ENCODE measurements at places on chromosomes 5 and 9.

DNA sequence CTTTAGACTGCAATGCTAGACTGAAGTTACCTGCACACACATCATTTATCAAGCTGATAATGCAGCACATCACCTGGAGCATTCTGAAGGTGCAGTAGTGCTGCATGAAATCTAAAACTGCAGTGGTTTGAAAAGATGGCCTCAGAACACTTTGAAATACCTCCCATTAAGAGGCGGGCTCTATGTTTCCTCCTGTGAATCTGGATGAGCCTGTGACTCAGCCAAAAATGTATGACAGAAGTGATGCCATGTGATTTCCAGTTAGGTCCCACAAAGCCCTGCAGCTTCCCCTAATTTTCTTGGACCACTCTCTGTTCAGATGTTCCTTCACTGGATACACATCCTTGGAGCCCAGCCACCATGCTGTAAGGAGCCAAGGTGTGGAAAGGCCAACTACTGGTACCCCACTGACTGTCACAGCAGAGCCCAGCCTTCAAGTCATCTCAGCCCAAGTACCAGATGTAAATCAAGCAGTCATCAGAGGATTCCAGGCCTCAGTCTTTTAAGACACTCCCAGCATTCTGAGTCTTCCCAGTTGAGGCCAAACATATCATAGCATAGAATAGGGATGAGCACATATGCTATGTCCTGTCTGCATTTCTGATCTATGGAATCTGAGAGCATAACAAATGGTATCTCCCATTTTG lies 27.2 kb upstream of the DEPDC1B start:
- no peak for DNase-seq

DNA sequence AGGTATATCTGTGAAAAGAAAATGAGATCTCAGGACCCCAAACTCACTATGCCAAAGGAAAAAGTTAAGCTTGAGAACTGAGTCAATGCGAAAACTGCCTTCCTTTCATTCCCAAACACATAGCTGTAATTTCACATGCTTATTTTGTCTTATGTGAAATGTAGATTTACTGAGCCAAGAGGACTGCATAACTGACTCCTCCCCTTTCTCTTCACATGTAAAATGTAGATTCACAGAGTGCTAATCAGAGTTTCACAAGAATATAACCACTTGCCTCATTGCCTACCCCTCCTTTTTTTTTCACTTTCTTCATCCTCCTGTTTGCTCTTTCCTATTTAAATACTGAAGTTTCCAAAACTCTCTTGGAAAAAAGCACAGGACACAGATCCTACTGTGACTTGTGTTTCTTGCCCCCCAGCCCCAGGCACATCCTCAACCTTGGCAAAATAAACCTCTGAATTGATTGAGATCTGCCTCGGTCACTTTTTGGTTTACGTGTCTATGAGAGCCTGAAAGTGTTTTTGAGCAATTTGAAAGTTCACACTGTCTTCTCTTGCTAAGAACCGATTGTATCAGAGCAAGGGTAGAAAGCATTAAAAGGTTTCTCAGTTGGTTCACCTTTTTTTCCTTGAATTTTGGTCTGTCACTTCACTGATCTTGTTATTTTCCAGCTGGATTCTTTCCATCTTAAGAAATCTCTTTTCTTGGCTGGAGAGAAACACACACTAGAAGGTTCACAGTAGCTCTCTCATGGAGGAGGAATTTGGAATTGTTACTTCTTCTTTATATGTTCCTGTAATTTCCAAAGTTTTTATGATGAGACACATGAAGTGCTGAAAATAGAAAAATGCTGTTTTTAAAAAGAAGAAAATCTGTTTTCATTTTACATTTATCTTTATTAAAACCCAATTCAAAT lies 44.8 kb upstream of the SNAPC3 start:
- DNase-seq = no peak

DNA sequence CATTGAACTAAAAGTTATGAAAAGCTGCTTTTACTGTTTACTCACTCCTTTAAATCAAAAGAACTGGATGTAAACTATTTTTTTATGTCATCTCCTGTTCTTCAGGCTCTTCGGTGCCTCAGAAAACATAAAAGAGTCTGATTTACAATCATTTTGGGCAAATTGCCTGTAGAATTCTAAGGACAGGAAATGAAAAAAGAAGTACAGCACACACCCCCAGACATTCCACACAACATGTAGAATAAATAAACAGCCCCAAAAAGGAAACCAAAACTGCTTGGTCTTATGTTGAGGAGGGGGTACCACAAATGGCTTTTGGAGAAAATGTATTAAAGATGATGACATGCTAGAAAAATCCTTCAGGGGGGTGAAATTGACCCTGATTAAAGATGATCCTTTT lies 57.2 kb downstream of the ITGA1 start:
- no peak for DNase-seq

GRCh38 chr9:77488439-77489126 lies 159.5 kb downstream of the GNA14 start:
- peak; percentile 56 for DNase-seq

DNA sequence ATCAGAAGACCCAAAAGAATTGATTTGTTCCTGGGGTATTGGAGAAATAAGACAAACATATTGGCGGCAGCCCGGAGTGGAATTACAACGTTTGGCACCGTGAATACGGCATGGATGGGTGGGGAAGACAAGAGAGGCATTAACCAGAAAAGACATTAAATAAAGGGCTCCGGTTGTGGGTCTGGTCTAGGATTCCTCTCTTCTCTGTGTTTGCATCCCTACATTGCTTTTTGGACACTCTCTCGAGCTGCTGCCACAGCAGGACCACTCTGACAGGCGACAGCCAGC lies 138.7 kb upstream of the PALM2AKAP2 start:
- no peak for DNase-seq

DNA sequence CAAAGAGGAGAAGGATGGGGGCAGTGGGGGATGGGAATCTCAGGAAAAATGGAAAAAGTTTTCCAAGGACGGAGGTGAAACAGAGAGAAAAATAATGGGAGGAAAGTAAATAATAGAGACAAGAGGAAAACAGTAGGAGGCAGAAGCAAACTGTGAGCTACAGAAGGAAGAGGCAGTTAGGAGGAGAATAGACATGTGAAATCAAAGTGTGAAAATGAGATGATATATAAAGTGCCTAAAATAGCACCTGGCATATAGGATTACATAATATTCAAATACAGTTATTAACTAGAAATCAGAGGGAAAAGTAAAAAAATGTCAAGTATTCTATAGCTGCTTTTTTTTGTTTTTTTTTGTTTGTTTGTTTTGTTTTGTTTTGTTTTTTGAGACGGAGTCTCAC lies 44.0 kb upstream of the PLIN2 start:
- DNase-seq = no peak

- DNase-seq = no peak
Observed at GRCh38 chr5:139565411-139566305, 4.5 kb downstream of the UBE2D2 start.

DNA sequence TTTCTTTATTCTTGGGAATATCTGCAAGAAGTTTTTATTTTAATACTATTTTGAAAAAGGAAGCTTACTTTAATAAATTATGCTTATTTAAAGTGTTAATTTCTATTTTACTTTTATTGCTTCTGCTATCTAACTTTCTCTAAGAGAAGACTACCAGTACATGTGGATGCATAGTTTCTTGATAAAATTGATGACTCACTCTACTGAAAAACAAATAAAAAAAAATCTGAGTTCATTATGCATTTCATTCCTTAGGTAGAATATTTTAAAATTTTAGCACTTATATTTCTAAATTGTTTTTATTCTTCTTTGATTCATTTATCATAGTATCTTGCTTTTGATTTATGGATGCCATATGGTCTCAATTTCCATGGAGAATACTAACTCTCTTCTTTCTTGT lies 217.9 kb downstream of the TAF11L14 start:
- no peak for DNase-seq

DNA sequence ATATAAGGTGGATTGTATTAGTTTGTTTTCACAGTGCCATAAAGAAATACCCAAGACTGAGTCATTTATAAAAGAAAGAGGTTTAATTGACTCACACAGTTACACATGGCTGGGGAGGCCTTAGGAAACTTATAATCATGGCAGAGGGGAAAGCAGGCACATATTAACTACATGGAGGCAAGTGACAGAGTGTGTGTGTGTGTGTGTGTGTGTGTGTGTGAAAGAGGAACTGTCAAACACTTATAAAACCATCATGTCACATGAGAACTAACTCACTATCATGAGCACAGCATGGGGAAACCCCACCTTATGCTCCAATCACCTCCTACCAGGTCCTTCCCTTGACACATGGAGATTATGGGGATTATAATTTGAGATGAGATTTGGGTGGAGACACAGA lies 118.6 kb downstream of the SPEF2 start:
- DNase-seq = no peak

GRCh38 chr5:63878788-63879187 lies 83.5 kb downstream of the HTR1A start:
- no peak for DNase-seq

DNA sequence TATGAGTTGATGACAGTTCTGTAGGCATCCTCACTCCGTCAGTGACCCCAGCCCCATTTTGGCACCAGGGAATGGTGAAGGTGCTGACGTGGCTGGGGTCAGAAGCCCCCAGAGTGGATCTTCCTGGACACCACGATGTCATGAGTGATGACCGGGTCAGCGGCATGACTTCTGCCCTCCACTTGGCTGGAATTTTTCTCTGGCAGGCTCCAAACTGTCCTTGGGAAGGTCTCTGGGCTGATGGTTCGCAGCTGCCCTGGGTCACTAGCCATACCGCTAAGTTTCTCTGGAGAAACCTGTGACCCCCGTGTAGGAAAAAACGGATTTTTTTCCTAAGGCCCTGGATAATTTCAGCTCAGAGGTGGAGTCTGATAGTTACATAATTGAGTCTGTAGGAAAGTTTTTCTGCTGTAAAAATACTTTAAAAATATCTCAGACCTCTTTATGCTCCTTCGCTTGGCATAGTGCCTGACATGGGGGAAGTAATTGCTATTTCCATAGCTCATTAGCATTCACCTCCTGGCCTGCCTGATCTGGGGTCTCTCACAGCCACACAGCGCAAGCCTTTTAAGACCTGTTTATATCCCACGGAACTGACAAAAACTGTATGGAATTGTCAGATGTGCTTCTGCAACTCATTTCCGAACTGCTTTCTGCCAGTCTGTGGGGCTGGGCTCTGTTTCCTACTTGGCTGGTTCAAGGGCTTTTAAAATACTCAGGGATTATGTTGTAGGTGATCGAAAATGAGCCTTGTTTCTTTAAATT lies 69.2 kb downstream of the ANGPTL2 start:
- no peak for DNase-seq

DNA sequence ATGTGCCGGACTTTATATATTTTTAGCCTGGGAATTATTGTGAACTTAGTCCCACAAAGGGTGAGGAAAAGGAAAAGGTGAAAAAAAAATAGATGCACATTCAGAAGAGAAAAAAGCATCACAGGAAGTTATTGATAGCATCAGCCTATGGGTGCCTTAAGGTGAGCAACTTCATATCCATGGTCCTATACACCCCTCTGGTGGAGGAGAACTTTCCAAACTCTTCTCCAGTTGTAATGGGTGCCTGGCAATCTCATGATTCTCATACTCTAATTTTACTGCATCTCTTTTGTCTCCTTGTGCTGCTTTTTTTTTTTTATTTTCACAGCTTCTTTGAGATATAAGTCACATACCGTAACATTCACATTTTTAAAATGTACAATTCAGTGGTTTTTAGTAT lies 107.4 kb downstream of the JAKMIP2 start:
- no peak for DNase-seq

- no peak for DNase-seq
Observed at GRCh38 chr5:172840432-172841154, 6.5 kb downstream of the ERGIC1 start.

- no peak for DNase-seq
Observed at GRCh38 chr5:149635394-149635793, 54.1 kb downstream of the ARHGEF37 start.

DNA sequence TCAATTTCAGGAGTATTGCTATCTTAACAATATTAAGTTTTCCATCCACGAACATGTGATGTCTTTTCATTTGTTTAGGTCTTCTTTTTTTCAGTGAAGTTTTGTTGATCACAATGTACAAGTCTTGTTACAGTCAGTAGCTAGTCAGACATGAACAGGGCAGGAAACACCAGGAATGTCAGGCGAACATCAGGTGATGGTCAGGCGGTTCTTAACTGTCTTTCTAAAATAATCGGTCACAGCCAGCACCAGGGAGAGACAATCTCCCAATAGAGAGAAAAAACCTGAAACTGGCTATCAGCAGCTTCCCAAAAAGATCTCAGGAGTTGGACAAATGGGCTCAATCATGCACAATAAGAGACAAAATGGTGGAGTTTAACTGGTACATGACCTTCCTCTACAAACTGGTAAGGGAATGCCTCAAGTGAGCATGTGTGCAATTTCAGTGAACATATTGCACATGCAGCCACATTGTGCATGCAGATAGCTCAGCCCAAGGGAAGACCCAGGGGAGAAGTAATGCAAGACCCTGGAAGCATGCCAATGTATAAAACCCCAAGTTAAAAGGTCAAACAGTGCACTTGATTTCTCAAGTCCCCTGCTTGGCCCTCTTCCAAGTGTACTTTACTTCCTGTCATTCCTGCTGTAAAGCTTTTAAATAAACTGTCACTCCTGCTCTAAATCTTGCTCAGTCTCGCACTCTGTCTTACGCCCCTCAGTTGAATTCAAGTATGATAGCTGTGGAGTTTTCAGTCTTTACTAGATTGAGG lies 176.1 kb upstream of the RASEF start:
- no peak for DNase-seq

- DNase-seq = no peak
Observed at GRCh38 chr5:137146402-137146890, 352.7 kb downstream of the SPOCK1 start.

- no peak for DNase-seq
Observed at GRCh38 chr5:125550274-125550673, 803.8 kb upstream of the ZNF608 start.

DNA sequence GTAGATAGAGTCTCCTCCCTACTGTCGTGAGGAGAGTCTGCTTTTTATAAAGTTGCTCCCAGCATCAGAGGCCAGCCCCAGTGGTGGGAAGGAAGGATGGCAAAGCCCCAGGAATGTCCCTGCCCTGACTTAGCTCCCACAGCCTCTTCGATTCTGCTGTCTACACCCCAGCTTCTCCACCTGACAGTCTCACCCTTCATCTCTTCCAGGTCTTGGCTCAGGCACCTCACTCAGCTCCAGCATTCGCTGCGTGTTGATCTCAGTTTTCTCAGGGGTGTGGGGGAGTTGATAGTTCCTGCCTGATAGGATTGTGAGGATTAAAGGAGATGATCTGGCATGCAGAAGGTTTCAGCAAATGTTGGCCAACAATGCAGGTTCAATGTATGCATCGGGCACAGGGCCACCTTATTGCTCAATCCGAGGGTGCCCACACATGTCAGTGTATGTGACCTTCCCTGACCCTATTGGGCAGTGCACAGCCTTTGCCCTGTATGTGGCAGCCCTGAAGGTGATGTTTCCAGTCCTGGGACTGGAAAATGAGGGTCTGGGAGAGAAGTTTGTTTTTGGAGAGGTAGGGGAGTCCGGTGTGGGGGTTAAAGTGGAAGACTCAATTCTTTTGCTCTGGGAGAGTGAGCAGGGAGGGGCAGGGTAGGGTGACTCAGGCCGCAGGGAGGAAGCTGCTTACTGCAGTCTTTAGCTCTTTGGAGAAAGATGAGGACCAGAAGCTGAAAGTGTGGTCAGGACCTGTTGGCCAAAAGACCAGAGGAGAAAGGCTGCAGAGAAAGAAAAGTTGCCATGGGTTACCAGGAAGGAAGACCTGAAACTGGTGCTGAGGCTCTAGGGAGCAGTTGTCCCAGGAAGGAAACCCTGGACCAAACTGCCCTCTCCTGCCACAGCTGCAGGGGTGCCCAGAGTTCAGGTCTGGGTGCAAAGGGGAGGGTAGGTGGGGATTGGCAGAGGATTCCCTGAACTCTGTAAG lies 153.2 kb downstream of the MACROH2A1 start:
- no peak for DNase-seq
